Right atrium auricular region (tissue), 2 donors: ENCODE measurements at places on chromosomes 6 and 20. TPM values are rescaled to one million over a fixed set of nuclear protein-coding genes. Genes with fewer than 3 reads are reported as not detected.

The NSFL1C gene
- total RNA-seq, result 34.3 TPM

GRCh38 chr20:48129345-48129942, 344.2 kb upstream of the SULF2 start:
- no peak for DNase-seq

- DNase-seq, result no peak
Measured at GRCh38 chr6:119129968-119130484, 51.6 kb upstream of the FAM184A start.

DNA sequence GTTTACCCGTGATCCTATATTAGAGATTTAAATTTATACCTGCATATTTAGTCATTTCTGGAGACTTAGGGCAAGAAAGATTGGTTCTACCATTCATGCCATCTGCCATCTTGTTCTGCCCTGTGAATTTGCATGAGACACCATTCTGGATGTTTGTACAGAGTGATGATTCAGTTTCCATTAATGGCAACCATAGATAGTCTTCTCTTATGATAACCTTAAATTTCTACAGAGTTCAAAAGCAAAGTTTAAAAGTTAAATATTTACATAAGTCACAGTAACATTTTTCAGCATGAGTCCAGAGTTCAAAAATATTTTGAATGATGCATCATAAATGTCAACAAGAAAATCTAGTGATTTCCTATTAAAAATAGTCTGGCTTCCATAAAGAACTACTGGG, 23.2 kb downstream of the PLCB1 start:
- DNase-seq, result no peak

The MMP24 gene
- total RNA-seq, result 3.8 TPM

GRCh38 chr6:163438298-163438939, 23.9 kb downstream of the QKI start:
- DNase-seq, result no peak

GRCh38 chr6:44185953-44186634, 27.5 kb downstream of the CAPN11 start:
- no peak for DNase-seq

The ARFGEF3 gene
- 3.7 TPM for total RNA-seq

The LY6G6F gene
- not detected for total RNA-seq

- DNase-seq, result no peak
Measured at GRCh38 chr6:29925727-29926412, 16.5 kb upstream of the HLA-A start.

GRCh38 chr6:166907373-166907841, 48.9 kb downstream of the RNASET2 start:
- peak; percentile 51 for DNase-seq

DNA sequence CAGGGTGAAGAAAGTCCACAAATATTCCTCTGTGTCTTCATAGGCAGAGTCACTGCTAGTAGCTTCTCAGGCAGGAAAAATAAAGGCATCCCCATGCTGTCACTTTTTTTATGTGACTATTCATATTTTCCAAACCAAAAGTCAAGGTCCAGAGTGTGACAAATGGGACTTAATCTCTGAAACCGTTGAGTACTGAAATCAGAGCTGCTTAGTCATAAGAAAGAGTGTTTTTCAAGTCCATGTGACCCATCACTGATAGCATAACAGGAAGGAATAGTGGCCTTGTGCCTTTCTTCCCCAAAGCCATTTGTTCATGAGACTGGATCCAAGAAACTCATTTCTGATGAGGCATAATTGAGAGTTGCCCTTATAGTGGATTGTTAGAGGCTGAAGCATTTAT, 210.3 kb upstream of the TSHZ2 start:
- DNase-seq, result no peak

DNA sequence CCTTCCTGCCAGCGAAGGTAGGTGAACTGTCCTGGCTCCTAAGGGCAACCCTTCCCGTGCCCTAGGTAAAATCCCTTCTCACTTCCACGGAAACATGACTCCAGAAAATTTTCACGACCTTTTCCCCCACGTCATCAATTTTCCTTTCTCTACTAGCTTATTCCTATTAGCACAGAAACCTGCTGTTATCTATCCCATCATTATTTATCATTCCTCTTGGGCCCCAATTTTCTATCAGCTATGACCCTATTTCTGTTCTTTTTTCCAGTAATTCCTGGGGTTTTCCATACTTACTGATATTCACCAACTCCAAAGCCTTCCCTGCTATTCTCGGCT, 23.8 kb upstream of the GCM1 start:
- DNase-seq, result no peak

- DNase-seq, result no peak
Measured at GRCh38 chr6:16244446-16244845, 6.1 kb downstream of the GMPR start.

The ATAT1 gene
- 1.6 TPM for total RNA-seq

The ACOT13 gene
- 12.0 TPM for total RNA-seq

DNA sequence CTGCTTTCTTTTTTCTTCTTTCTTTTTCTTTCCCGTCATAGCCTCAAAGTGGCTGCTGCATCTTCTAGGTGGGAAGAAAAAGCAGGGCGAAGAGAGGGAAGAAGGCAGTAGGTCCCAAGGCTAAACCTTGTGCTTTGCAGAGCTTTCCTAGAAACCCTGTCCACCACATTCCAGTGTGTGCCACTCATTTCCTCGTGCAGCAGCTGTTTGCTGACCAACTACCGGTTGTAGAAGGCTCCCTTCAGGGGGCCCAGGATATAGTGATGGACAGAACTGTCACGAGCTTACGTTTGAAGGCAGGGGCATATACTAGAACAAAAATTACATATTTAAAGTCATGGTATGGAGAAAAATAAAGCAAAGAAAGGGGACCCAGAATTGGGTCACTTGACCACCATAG, 103.0 kb downstream of the SASH1 start:
- no peak for DNase-seq

The ABHD16B gene
- total RNA-seq, result not detected
